ENCODE measurements at places on chromosomes 4 and X. TPM values are rescaled to one million over a fixed set of nuclear protein-coding genes. Genes with fewer than 3 reads are reported as not detected.

DNA sequence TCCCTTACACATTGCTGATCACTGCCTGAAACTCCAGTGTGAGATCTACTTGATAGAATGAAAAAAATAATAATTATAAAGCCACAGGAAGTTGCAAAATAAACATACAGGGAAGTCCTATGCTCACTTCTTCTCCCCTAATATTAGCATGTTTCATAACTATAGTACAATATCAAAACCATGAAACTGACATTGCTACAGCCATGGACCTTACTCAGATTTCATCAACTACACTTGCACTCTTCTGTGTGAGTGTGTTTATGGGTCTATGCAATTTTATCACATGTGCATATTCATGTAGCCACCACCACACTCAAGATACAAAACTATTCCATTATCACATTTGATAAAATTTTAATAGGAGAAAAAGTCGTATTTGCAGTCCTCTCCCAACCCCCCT is 57.3 kb downstream of the SPINK2 start:
- ATAC-seq, result no peak

UGT2A3 gene
- total RNA-seq, result not detected

DNA sequence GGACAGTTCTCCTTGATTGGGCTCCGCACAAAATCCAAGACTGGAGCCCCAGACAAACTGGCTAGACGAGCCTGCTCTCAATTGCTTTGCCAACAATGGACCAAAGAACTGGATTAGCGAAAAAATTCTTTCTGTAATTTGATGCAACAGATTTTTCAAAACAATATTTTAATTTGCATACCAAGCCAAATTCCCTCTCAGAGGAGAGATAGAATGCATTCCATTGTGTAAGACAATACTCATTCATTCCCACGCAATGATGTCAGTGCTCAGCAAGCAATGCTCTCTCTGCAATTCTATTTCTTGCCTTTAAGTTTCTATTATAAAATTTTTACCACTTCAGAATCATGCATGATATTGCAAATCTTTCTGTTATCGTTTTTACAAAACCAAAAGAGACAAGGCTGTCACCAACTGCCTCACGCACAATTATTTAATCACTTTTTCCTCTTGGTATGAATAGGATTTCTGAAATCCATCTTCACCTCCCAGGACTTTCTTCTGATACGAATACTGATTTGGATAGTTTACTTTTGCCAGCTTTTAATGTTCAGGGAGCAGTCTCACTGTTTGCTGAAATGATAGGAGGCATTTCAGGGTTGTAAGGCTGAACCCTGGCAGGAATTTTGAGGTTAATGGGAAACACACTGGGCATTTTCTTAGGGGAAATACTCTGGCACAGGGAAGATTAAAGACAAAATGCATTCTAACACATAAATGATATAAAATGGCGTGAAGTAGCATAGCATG is 46.1 kb upstream of the HCCS start:
- no peak for ATAC-seq

GRCh38 chrX:116726806-116727205 is 264.0 kb upstream of the CT83 start:
- no peak for ATAC-seq

HSFX4 gene
- total RNA-seq, result not detected

DNA sequence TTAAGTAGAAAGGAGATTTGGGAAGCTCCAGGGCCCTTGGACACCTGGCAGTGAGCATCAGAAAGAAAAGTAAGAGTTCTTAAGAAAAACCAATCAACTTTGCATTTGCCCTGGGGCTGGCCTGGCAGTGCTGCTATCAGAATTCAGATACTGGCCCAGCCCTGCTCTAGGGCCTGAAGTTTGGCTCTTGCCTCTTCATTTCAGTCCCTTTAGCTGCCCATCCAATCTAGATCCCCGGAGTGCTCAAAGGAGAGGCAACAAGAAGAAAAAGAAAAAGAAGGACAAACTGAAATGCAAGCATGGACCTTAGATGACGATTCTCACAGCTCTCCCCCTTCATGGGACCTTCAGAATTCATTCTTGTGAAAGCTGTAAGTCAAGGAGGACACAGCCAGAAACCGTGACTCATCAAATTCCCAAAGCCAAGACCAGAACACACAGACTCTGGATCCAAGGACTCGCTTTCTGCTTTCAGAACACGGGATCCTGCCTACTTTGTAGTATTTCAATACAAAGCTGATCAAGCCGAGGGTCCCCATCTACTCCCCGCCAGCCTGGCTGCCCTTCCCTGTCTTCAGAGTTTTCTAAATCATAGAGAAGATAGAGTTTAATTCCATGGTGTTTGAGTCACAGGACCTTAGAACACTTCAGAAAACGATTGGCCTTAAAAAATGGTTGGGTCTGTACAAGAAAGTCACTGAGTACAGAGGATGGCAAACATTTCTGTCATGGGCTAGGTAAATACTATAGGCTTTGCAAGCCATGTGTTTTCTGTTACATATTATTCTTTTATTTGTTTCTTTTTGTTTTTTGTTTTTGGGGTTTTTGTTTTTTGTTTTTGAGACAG is 103.7 kb downstream of the RBM47 start:
- no peak for ATAC-seq

Data from activated T-helper 17 cell treated with anti-CD3 and anti-CD28 coated beads, Interleukin-2, amount 50 U/mL, for 72 hours (primary cell).